Spinal cord (tissue), 10 donors: ENCODE measurements at places on chromosomes 12 and 14.
A peak's percentile ranks its signal among the peaks of the same experiment; 100 is the strongest.

GRCh38 chr12:97748298-97748697 is 285.7 kb downstream of the RMST start:
- DNase-seq, result no peak

DNA sequence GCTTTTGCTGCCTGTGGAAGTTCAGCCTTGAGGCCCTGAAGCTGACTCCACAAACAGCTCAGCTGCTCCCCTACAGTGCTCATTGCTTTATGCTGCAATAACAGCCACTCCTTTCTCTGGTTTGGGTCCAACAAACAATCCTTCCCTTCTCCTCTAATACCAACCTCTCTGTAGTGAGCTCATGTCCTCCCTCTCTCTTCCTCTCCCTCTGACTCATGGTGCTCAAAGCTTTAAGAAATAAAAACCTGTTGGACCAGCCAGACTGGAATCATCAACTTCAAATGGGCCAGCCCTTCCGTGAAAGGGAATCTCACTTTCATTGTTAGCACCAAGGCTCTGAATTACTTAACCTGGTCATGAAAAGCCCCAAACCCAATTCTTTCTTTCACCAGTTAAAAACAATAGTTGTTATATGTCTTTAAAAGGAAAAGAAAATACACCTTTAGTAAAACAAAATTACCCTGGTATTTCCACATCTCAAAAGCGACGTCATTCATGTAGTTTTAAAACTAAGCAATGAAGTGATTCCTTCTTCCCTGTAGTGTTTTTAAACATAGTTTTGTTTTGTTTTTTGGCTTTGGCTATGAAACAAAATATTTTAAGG is 126.4 kb downstream of the DUSP6 start:
- DNase-seq, result no peak

- peak; percentile 35 for DNase-seq
Measured at GRCh38 chr12:92412856-92413255, 267.2 kb upstream of the BTG1 start.

DNA sequence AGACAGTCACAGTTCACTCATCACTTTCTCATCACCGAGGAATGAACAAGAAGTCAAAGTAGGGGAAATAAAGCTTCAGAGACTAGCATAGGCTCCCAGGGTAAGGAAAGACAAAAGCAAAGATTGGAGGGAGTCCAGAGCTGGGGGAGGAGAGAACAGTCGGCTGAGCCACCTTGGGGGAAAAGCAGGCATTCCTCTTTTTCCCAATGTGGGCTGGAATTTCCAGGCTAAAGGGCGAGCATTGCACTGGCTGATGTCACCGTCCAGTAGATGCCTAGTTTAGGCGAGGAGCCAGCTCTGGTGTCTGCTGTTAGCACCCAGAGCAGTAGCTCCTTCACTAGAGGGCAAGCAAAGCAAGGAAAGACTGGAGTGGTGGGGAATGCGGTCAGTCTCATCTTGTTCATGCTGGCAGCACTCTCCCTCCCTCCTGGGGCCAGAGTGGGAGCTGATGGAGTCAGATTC is 8.5 kb upstream of the KRT75 start:
- no peak for DNase-seq

DNA sequence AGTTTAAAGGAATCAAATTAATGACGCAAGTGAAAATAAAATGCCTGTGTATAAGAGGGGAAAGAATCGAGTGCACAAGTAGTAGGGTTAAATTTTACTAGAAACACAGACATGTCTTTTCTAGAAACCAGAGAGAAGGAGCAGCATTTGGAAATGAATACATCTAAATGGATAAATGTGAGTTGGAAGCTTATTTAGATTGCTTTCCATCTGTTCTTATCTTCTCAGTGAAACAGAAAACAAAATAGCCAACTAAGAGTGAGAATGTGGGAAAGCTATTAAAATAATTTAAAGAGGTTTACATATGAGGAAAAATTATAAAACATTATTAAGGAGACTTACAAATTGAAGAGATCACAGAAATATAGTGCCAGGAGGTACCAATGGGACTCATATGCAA is 1818.9 kb upstream of the FLRT2 start:
- DNase-seq, result peak; percentile 19

GRCh38 chr12:9605483-9605882 is 2.2 kb downstream of the KLRB1 start:
- DNase-seq, result no peak

DNA sequence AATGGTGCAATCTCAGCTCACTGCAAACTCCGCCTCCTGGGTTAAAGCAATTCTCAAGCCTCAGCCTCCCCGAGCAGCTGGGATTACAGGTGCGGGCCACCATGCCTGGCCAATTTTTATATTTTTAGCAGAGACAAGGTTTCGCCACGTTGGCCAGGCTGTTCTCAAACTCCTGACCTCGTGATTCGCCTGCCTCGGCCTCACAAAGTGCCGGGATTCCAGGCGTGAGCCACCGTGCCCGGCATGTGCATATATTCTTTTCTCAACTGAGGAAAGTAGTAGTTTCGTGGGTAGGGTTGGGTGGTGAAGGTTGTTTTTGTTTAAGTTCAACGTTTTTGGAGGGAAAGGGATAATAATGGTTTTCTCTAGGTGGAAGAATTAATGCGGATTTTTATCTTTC is 94.2 kb upstream of the CEP83 start:
- DNase-seq, result no peak

DNA sequence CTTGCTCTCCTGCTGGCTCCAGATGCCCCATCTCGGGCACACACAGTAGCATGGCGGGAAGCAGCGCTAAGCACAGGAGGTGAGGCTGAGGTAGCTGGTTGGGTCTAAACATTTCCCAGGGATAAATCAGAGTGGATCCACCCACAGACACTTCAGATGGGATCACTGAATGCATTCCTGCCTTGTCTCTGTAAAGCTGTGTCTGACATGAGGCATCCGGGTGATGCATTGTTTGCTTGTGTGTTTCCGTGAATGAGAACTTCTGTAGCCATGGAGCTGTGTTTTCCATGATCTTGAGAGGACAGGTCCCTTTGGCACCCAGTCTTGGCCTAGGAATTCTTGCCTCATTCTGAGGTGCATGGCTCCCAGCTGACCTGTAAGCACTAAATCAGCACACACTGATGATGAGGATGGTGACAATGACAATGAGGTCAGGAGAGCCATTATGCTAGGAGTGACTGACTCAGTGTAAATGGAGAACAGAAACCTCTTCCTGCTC is 6.7 kb upstream of the KRT75 start:
- DNase-seq, result no peak

- no peak for DNase-seq
Measured at GRCh38 chr12:69630191-69630590, 19.5 kb upstream of the LRRC10 start.

DNA sequence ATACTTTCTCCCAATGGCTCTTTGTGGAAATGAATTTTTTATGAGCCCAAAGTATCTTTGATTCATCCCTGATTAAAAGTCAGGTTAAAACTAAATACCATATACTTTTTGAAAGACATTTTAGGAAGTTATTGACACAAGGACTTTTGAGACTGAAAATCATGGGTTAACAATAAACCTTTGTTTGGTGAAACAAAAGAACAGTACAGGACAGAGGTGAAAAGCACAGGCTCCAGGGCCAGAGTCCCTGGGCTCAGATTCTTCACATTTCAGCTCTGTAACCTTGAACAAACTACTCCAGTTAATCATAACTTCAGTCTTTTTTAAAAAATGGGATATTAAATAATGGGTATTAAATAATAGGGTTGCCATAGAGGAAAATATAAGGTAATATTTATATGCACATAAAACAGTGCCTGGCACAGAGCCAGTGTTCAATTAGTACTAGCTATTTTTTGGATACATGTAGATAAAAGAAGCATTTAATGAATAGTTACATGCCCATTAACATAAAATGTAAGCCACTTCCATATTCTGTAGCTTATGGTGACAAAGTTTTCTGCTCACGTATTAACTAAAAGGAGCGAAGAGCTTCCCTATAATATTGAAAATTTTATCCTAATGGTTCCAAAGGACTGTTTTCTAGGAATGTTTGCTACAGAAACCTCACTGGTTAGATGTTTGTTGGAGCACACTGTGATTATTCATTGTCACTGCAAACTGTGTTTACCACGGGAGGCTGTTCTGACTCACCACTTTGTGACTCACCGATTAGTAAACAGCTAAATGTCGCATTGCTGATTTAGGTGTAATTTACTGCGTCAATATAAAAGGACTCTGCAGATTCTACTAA is 255.4 kb downstream of the DAD1 start:
- no peak for DNase-seq

DNA sequence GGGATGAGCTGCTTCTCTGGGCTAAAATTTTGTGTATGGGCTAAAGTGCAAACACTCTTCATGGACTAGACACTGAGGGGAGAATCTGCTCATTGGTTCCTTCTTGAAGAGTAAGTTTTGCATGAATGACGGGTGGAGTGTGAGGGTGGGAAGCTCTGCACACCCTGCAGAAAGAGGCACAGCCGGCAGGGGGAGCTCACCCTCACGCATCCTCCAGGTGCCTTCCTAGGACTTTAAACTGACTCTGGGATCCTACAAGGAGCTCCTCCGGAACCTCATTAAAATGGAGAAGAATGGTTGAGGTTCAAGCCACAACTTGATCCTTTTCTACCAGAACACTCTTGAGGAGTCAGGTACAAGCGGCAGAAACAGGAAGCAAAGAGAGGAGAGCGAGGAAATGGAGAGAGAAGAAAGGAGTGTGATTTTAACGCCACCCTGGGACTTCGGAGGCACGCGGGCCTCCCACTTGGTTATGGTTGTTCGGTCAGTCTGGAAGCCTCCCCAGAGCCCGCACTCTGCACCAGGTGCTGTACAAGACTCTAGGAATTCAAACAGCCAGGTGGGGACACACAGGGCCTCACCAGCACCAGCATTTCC is 87.5 kb downstream of the SETD3 start:
- no peak for DNase-seq

- DNase-seq, result no peak
Measured at GRCh38 chr12:89370850-89371249, 18.5 kb upstream of the DUSP6 start.

DNA sequence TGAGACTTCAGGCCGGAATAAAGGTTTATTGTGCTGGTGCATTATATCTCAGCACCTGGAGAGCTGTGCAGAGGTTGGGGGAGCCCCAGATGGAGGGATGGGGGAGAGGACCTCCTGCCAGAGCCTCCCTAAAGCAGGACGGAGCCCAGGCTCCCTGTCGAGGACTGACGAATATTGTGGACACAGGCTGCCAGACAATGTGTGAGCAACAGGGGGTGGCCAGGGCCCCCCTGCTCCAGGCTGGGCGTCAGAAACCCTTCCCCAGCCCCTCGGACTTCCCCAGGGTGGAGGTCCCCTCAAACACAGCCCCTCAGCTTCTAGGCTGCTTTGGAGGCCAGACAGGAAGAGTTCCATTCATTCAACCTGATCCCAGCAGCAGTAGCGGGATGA is 8.0 kb downstream of the TMEM119 start:
- no peak for DNase-seq

DNA sequence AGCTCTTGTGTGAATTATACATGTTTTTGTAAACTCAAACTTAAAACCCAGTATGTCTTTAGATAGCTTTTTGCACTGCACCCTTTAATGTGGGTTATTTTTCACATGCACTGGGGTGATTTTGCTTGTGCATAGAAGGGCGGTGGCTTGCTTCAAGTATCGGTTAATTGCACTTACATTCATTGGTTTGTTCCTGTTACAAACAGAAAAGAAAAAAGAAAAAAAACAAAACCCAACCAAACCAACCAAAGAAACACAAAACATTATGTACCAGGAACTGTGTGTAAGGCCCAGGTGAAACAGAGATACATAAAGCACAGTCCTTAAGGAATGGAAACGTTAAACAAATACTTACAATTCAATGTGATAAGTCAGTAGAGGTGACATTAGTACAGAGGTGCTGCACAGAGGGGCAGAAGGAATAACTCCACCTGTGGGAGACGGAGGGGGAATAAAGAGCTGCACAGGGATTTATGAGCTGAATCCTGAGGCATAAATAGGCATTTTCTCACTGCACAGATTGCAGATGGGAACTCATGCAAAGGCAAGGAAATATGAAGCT is 151.4 kb downstream of the KTN1 start:
- no peak for DNase-seq

GRCh38 chr14:50524731-50525515 is 7.4 kb downstream of the MAP4K5 start:
- DNase-seq, result no peak
